NCI-H2171 treated with DMSO at 0.1 percent for 48 hours (cell line): ENCODE measurements at places on chromosomes 4 and X.

GRCh38 chr4:30754021-30754420 is 33.9 kb downstream of the PCDH7 start:
- DNase-seq: no peak

- DNase-seq: no peak
Measured at GRCh38 chr4:176185051-176185450, 10.3 kb downstream of the SPATA4 start.

DNA sequence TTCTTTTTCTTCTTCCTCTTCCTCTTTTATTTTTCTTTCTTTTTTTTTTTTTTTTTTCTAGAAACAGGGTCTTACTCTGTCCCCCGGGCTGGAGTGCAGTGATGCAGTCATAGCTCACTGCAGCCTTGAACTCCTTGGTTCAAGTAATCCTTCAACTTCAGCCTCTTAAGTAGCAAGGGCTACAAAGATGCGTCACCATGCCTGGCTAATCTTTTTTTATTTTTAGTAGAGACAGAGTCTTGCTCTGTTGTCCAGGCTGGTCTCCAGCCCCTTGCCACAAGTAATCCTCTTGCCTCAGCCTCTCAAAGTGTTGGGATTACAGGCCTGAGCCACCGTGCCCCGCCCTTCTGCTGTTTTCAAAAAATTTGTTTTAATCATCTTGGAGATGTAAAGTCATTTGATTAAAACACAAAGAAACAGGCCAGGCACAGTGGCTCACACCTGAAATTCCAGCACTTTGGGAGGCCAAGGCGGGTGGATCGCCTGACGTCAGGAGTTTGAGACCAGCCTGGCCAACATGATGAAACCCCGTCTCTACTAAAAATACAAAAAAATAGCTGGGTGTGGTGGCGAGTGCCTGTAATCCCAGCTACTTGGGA is 28.1 kb downstream of the SYNPO2 start:
- no peak for DNase-seq

GRCh38 chr4:78987683-78988082 is 48.4 kb upstream of the PAQR3 start:
- no peak for DNase-seq

- DNase-seq: no peak
Measured at GRCh38 chr4:114137984-114138383, 158.5 kb upstream of the ARSJ start.

- DNase-seq: no peak
Measured at GRCh38 chr4:168711197-168712140, 214.6 kb downstream of the PALLD start.

- no peak for DNase-seq
Measured at GRCh38 chr4:53987761-53988171, 76.6 kb downstream of the CHIC2 start.
